Activated naive CD8-positive, alpha-beta T cell treated with anti-CD3 and anti-CD28 coated beads, Interleukin-2, amount 50 U/mL, for 16 hours (primary cell): ENCODE measurements at places on chromosomes 5 and 9.

GRCh38 chr9:117465706-117466105 lies 50.8 kb upstream of the ASTN2 start:
- DNase-seq = no peak

- no peak for DNase-seq
Observed at GRCh38 chr5:109143031-109143430, 266.7 kb downstream of the PJA2 start.

- DNase-seq = no peak
Observed at GRCh38 chr5:97046270-97046982, 96.0 kb downstream of the LIX1 start.

- no peak for DNase-seq
Observed at GRCh38 chr5:5666369-5666768, 243.9 kb downstream of the ICE1 start.

GRCh38 chr5:178330791-178331404 lies 98.3 kb upstream of the PHYKPL start:
- no peak for DNase-seq

- no peak for DNase-seq
Observed at GRCh38 chr9:137138722-137139467, at the start of gene GRIN1. Gene GRIN1 (plus strand): TSS chr9:137139154. CDS start chr9:137139487, 333 bp downstream.

GRCh38 chr9:98192503-98193335 lies at the start of gene CORO2A:
Gene CORO2A (minus strand): TSS chr9:98192637. CDS start chr9:98157660, 34,977 bp downstream.
- peak; percentile 33 for DNase-seq

DNA sequence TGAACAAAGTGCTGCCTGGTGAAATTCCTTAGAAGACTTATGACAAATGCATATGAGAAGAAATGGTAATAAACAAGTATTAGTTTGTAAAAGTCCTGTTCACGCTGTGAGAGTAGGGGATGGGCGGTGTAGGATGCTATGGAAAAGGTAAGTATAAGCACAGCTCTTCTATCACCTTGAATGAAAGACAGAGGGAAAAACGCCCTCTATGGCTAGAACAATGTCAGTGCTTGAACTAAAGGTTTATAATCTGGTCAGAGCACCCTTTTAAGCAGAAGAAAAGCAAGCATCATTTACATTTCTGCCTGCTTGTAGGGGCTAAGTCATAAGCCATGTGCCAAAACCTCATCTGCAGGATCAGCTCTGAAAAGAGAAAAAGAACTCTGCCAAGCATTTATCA lies 115.2 kb downstream of the LHFPL2 start:
- DNase-seq = no peak

DNA sequence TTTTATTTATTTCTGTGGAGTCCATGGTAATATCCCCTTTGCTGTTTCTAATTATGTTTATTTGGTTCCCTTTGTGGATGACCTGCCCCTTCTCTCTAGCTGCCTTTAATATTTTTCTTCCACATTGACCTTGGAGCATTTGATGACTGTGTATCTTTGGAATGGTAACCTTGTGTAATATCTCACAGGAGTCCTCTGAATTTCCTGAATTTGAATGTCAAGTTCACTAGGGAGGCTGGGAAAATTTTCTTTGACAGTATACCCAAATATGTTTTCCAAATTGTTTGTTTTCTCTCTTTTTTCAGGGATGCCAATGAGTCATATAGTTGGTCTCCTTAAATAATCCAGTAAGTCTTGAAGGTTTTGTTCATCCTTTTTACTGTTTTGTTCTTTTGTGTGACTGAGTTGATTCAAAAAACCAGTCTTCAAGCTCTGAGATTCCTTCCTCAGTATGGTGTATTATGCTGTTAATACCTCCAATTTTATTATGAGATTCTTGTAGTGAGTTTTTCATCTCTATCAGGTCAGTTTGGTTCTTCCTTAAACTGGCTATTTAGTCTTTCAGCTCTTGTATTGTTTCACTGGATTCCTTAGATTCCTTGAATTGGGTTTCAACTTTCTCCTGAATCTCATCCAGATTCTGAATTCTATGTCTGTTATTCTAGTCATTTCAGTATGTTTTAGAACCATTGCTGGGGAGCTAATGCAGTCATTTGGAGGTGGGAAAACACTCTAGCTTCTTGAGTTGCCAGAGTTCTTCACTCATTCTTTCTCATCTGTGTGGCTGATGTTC lies 349.0 kb upstream of the TARS1 start:
- DNase-seq = no peak

GRCh38 chr5:50299896-50300295 lies 141.2 kb downstream of the EMB start:
- DNase-seq = no peak

GRCh38 chr5:171427318-171428167 lies 8.1 kb downstream of the FGF18 start:
- DNase-seq = no peak

- no peak for DNase-seq
Observed at GRCh38 chr5:160743027-160743426, 109.0 kb downstream of the ATP10B start.

DNA sequence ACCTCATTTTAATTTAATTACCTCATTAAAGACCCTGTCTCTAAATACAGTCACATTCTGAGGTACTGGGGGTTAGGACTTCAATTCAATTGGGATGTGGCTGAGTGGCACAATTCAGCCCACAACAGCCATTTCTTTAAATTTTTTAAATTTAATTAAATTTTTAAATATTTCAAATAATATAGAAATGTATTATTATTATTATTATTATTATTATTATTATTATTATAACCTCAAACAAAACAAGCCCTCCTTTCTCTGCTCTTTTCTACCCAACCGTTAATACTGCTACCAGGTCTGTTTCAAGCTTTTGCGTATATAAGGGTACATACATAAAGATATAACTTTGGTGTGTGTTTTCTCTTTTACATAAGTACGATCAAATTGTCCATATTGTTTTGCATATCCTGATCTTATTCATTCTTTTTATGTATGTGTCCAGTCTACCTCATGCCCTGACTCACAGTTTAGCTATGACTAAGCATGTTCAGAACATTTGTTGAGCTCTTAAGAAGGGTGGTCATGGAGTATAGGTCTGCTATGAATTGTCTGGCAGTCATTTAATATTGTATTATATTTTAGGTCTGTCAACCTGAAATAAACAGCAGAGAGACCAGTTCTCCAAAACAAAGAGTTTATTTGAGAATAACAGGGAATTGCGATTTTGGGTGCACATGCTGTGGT lies 16.1 kb upstream of the RAB14 start:
- DNase-seq = no peak

DNA sequence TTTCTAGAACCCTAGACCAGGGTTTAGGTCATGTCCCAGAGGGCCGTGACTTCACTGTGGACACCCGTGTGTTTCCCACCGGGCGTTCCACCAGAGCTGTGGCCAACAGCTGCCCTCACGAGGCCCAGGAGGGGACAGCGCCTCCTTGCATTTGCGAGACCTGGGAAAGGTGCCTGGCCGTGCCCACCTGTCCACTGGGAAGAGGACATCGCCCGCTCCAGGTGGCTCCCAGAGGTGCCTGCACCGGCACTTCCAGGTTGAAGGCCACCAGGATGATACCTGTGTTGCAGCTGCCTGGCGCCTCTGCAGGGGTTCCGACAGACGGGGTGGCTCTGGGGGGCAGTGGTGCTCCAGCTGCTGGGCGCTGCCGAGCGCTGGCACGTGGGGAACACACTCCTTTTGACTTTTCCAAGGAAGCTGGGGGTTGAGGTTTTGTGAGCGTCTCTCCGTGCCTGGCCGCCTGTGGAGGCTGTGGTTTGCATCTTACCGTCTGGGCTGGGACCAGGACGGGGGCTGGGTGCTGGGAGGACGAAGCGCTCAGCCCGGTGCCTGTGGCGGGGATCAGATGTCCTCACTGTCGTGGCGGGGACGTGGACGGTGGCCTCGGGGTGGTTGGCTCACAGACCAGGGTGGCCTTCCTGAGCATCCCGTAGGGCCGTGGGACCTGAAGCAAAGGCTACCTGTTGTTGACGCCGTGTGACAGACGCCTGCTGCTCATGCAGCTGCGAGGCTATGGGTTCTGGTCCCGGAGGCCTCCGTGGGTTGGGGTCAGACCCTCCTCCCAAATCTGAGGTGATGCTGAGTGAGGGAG lies 19.2 kb downstream of the NKD2 start:
- no peak for DNase-seq

- DNase-seq = no peak
Observed at GRCh38 chr5:113375480-113376060, 59.2 kb downstream of the TSSK1B start.

DNA sequence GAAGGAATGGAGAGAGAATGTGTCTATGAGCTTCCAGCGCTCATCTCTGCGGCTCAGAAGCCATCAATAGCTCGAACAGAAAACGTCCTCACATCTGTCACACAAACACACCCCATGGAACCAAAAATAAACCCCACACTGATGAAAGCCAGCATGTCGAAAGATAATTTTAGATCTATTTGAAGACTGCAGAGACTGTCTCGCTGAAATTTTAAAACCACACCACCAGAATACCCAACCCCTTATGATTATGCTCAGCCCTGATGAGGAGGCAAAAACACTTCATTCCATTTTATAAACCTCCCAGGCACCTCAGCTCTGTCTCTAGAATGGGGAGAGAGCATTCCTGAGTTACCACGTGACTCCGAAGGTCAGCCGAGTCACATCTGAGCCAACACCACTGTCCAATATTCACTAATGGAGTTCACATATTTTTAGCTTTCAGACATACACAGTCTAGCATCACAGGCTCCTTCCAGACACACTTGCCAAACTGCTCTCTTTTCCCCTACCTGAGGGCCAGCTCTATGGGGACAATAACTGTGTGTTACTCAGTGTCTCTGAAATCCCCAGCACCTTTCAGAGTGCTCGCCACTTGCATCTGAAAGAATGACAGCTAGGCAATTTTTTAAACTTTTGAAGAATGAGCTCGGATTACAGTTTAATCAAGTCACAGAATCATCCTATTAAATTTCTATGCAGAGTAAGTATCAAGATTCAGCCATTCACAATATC lies 63.2 kb downstream of the SERINC5 start:
- no peak for DNase-seq

DNA sequence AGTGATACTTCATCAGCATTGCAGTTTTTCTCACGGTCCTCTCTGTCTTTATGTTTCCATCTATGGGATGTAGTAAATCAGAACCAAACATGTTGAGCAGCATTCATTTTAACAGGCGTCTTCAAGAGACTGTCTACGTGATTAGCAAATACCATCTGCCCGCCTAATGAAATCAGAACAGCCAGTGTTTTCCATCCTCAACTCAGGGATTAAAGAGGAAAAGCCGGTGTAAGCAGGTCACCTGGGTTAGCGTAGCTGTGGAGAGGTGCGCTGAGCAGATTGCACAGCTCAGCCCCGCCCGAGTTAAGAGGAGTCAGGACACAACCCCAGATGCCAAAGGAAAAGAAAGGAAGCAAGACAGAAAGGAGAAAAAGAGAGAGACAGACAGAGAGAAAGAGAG lies 54.3 kb upstream of the ANKRD33B start:
- no peak for DNase-seq

GRCh38 chr5:89703817-89704216 lies 705.7 kb downstream of the CETN3 start:
- DNase-seq = no peak

GRCh38 chr5:16500024-16500423 lies 34.4 kb upstream of the ZNF622 start:
- DNase-seq = no peak

DNA sequence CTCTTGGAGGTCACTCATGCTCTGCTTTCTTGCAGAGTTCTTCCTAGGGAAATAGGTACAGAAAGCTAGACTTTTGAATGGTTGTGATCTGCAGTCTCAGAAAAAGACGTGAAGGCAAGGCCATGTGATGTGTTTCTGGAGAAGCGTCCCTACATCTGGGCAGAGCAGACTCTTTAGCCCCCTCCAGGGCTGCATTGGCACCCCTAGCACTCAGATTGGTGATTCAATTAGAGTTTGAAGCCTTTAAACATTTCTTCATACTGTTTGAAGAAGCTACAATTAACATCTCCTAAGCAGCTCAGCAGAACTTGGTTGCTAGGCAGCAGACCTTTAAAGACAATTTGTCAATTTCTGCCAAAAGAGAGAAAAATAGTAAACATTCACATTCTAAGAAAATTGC lies 21.6 kb downstream of the JADE2 start:
- DNase-seq = no peak

DNA sequence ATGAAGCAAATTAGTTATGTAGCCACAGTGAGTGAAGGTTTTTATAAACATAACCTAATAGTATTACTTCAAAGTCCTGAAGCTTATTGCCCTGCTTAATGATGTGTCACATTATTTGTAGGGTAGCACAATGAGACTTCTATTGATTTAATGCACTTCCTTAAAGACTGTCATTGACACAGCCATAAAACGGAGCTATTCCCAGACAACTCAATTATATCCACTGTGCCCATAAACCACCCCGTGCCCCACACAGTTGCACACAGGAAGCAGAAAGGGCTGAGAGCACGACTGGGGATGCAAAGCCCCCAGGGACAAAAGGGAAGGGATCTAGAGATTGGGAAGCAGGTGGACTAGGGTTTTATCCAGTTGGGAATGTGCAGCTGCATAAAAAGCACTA lies 37.0 kb downstream of the TRIM32 start:
- DNase-seq = no peak

DNA sequence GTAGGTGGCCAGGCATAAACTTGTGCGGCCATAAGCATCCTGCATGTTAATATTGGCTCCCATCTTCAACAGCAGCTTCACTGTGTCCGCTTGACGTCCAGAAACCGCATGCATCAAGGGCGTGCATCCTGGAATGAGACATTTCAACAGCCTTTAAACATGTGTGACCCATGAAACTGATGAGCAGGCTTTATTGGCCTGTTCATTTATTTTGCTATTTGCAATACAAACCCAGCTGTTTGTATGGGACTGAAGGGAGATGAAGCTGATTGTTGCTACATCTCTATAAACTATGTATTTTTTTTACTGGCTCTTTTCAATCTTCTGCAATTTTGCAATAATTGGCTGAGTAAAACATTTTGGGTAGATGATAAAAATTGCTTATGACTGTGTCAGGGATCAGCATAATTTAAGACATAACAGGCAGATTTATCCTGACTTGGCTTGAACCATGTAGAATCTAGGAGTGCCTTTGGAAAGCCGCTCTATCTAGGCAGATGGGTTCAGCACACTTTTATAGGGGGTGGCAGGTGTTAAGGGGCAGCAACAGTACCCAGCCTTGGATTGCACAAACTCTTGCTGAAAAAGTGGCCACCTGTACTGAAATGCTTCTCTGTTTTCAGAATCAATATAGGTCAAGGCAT lies 56.9 kb downstream of the ANKRD55 start:
- no peak for DNase-seq

GRCh38 chr5:127924606-127925005 lies 159.0 kb upstream of the SLC12A2 start:
- DNase-seq = no peak

GRCh38 chr5:51347704-51348103 lies 35.5 kb upstream of the ISL1 start:
- no peak for DNase-seq

DNA sequence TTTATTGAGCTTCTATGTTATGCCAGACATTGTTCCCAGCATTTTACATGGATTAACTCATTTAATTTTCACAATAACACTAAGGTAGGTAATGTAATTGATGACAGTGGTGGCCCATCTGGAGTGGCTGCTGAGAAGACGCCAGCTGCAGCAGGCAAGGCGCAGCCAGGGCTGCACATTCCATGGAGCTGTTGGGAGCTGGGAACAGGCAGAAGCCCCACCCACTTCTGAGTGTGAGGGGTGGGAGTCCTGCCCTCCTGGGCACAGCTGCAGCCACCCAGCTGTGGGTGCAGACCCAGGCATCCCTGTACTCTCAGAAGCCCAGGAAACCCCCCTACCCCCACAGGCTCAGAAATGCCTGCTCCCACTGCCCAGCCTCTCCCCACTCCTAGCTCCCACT lies 183.3 kb downstream of the DEPDC1B start:
- DNase-seq = no peak
